Stimulated activated CD8-positive, alpha-beta memory T cell treated with anti-CD3 and anti-CD28 coated beads, Interleukin-15, amount 100 ng/mL, for 48 hours (primary cell): ENCODE measurements at places on chromosomes 12 and 14.
A peak's percentile ranks its signal among the peaks of the same experiment; 100 is the strongest.

DNA sequence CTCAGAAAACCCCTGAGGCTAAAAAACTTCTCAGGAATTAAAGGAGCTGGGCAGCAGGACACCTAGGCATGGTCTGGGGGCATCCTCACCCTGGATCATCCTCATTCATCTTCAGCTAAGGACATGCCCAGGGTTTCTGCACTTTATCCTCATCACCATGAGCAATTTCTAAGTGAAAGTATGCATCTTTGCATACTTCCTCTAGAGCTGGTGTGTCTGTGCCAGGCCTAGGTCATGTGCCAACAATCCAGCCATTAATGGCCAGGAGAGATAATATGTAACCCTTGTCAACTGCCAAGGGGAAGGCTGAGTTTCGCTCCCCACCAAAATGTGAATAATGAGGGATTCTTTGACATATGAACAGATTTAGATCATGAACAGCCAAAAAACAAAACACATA is 160.5 kb downstream of the KITLG start:
- DNase-seq: no peak

GRCh38 chr14:98237939-98238338 is 1034.1 kb downstream of the BCL11B start:
- no peak for DNase-seq

DNA sequence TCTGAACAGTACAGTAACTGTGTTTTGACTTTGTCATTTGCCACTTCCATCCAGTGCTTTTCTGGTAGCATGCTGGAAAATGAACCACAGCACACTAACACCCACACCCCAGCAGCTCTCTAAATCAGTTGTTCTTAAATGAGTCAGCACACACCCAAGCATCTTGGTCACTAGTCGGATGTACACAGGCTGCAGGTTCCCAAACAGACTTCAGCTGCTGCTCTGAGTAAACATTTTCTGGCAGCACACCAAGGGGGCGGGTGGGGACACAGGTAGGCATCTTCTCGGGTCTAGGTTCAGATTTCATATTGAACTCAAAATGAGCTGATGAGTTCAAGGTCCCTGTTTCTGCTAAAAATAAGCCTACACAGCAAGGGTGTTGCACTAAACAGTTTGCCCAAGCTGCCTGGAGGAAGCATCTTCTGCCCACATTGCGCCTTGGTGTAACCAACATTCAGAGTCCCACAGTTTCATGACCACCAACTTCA is 39.8 kb downstream of the IFNG start:
- peak; percentile 59 for DNase-seq

GRCh38 chr12:29333178-29333577 is 47.8 kb downstream of the ERGIC2 start:
- no peak for DNase-seq

DNA sequence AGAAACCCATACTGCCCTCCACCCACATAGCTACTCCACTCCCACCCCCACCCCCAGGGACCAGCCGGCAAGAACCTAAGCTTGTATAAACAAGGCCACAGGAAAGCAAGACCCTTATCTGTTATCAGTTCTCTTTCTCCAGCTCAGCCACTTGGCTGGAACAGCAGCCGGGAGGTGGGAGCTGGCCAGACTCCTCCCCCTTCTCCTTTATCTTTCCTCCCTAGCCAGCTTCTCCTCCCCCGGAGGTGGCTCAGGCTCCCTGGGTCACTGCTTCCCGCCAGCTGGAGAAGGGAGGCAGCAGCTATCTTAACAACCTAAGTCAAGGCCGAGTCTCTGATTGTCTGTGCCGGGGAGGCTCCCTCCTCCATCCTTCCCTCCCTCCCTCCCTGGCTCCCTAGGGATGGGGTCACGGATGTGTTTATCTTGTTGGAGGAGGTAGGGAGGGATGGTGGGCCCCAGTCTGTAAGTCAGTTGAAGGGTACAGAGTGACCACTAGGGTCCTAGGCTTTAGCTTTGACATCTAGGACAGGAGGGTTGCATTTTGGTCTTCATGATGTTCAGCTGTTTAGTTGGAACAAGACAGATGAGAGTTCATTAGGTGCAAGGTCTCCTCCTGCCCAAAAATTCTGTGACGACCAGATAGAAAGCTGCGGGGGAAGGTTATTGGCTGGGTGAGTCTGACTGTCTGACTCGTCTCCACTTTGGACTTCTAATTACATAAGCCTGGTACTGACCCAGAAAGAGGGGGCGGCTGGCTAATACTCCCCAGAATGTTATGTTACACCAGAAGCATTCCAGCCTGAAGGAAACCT is 29.7 kb downstream of the ZFP36L1 start:
- DNase-seq: no peak

- no peak for DNase-seq
Observed at GRCh38 chr14:36845356-36846012, 183.8 kb downstream of the PAX9 start.

GRCh38 chr14:20564501-20564997 is 3.7 kb upstream of the RNASE9 start:
- DNase-seq: no peak

DNA sequence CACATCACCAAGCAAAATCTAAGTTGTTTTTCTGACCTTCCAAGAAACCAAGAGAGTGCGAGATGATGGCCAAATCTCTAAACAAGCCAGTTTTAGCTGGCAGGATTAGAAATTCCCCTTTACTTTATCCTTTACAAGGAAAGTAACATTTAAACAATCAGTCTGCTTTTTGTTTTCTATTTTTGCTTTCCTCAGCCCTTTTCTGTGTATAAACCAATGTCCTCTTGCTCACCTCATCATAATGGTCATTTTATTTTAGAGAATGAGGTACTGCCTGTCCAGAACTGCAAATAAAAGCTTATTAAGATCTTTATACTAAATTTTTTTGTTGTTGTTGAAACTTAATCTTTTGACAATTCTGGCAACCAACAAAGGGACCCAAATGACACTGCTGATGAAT is 442.4 kb upstream of the GARIN6 start:
- DNase-seq: no peak

GRCh38 chr12:79659961-79660431 is 30.8 kb downstream of the PAWR start:
- no peak for DNase-seq

DNA sequence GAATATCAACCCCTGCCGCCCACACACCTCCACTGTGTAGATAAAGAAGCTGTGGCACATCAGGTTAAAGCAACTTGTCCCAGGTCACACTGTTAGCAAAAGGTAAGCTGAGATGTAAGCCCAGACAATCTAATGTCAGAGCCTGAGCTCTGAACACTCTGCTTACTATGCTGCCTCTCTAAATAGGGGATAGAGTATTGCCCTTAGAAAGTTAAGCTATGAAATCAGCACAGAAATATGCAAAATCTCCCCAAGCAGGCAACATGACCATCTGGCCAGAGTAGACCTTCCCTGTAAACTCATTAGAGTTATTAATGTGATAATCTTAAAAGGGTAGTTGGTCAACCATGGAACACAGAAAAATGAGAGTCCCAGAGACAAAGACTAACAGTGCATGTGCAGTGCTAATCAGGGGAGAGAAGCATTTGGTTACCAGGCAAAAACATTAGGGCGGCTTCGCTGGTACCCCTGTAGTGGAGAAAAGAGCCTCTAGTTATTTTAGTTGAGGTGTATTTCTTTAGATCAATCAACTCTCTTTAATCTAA is 171.0 kb downstream of the BTG1 start:
- DNase-seq: no peak

DNA sequence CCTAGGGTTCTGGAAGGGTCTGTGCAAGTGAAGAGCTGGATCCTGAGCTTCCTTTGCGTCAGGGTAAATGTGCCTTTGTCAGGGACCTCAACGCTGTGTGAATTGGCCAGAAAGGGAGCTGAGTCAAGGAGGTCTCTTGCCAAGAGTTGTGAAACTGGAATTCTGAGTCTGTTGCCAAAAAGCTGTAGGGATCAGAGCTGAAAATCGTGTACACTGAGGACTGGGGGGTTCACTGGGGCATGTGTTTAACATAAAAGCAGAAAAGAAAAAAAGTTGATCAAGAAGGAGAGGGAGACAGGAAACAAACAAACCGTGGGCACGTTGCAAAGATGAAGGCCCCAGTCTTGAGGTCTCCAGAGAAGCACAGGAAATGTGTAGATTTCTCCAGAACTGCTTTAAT is 1081.5 kb downstream of the VRK1 start:
- no peak for DNase-seq

DNA sequence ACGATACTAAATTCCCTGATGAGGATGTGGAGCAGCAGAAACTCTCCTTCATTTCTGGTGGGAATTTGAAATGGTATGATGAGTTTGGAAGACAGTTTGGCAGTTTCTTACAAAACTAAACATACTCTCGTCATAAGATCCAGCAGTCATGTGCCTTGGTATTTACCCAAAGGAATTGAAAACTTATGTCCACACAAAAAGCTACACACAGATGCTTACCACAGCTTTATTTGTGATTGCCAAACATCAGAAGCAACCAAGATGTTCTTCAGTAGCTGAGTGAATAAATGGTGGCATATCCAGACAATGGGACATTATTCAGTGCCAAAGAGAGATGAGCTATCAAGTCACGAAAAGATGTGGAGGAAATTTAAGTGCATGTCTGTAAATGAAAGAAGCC is 10.7 kb upstream of the APOLD1 start:
- no peak for DNase-seq

GRCh38 chr12:74646831-74647230 is 109.2 kb downstream of the ATXN7L3B start:
- no peak for DNase-seq

- no peak for DNase-seq
Observed at GRCh38 chr14:79686196-79686595, 525.1 kb downstream of the DIO2 start.
